ENCODE measurements at places on chromosomes 1 and 21.

GRCh38 chr1:109170035-109170764 lies 43.5 kb upstream of the SARS1 start:
- no peak for DNase-seq

DNA sequence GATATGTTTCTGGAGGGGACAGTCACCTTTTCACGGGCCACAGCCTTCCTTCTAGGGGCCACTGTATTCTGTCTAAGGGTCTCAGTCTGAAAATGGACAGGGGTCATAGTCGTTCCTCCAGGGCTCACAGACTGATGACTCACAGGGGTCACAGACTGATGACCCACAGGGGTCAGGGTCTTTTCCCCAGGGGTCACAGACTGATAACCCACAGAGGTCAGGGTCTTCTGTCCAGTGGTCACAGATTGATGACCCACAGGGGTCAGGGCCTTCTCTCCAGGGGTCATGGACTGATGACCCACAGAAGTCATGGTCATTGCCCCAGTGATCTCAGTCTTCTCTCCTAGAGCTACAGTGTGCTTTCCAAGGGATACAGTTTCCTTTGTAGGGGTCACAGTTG lies 12.8 kb downstream of the OVGP1 start:
- no peak for DNase-seq

DNA sequence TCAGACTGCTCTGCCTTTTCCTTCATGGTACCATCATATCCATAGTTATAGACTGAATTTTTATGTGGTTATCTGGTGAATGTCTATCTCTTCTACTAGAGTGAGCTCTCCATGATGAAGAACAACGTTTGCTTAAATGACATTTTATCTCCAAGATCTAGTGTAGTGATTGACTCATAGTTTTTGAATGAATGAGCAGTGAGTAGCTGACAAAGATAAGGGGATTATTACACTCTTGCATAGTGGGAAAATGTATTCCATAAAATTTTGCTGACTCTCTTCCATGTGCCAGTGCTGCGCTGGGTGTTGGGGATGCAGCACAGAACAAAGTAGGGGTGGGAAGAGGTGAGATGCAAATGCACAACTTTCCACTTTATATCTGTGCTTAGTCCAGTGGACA lies 147.7 kb downstream of the TGFB2 start:
- DNase-seq: no peak

DNA sequence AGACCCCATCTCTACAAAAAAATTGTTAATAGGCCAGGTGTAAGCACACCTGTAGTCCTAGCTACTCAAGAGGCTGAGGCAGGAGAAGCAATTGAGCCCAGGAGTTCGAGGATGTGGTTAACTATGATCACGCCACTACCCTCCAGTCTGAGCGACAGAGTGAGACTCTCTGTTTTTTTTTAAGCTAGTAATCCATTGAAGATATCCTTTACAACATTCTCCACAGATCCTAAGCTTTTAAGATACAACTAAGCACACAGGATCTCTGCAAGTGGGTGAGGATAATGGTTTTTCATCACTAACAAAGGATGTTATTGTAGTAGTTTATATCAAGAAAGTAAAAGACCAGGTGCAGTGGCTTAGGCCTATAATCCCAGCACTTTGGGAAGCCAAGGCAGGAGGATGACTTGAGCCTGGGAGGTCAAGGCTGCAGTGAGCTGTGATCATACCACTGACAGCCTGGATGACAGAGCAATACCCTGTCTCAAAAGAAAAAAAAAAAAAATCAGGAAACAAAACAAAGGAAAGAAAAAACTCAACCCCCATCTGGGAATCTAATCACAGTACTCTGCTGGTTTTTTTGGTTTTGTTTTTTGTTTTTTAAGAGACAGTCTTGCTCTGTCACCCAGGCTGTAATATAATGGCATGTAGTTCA lies 166.1 kb downstream of the RERE start:
- no peak for DNase-seq

DNA sequence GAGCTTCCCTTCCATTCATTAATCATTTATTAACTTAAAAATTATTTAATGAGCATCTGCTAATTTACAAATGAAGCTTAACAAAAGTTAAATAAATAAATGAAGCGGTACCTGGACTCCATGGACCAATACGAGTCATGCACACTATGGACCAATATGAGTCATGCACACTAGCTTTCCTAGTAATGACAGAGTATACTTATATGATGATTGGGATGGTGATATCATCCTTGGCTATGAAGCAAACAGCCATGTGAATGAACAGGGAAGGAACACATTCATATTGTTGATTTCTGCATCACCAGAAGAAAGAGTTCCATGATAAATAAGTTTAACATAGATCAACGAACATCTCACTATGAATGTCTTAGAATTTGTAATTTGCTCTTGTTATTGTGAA lies 109.9 kb downstream of the SPAG17 start:
- no peak for DNase-seq

- DNase-seq: no peak
Observed at GRCh38 chr1:9169601-9170137, 40.8 kb upstream of the GPR157 start.

DNA sequence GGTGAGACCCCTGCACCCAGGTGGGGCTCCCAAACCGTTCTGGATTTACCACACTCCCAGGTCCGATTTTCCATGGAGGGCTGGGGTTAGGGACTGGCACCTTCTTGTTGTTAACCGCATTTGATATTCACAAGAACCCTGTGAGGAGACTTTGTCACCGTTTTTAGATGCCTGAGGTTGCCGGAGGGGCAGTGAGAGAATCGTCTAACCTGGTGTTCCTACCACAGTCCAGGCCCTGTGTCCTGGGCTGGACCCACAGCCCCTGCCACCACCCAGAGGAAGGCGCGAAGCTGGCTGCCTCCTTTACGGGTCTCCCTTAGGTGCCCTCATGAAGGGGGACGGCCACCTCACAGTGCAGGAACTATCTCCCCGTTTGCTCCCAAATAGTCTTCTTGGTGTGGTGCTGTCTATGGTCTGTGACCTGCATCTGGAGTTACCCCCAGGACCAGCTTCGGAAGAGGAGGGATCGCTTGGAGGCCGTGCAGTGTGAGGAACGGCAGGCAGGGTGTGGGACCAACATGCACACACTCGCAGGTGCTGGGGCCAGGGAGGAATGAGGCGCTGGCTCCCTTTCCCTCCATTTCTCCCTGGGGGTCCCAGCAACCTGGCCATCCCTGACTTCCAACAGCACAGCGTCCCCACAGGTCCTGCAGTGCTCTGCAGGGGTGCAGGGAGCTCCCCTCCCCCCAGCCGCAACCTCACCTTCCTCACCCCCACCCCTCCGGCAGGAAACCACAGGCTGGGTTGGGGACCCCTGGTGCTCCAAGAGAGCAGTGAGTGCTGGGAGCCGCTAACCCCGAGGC lies 7.0 kb downstream of the SIM2 start:
- DNase-seq: no peak

GRCh38 chr1:81693316-81693715 lies 107.4 kb upstream of the ADGRL2 start:
- DNase-seq: no peak

GRCh38 chr1:94778808-94779207 lies 41.3 kb upstream of the SLC44A3 start:
- DNase-seq: no peak

- DNase-seq: no peak
Observed at GRCh38 chr21:25647647-25648046, 8.6 kb downstream of the JAM2 start.

GRCh38 chr21:41759926-41760325 lies 6.9 kb downstream of the RIPK4 start:
- DNase-seq: no peak

DNA sequence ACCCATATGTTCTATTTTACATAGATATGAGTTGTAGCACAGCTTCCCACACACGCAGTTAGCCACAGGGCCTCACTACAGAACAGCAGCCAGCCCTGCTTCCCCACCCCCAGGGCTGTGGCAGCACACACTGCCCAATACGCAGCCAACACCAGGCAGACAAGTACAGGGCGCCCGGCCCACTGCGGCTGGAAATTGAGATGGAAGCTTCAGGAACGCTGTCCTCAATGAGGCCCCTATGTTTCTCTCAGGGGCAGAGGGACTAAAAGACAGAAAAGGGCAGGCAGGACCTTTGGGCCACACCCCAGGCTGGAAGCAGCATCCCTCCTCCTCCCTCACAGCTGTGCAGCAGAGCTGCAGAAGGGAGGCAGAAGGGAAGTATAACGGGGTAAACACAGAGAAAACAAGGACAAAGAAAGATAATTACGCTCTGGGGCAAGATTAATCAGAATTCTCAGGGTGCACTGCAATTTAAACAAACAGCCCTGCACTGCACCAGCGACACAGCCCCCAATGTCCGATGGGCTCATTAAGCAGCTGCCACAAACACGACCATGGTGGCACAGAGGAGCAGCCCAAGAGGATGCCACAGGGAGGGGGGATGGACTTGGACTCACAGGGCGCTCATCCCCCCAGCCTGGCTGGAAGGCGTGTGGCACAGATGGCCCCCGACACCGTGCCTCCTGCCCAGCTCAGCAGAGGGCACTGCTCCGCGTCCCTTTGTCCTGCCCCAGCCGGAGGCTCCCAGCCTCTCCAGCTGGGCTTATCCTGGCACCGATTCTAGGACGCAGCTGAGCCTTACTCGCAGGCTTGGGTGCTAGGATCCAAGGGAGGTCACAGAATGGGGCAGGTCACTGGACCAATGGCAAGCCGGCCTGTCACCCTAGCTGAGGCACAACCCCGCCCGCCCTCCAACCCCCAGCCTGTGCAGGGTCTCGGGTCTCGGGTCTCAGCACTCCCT lies 14.2 kb downstream of the WDR4 start:
- no peak for DNase-seq

DNA sequence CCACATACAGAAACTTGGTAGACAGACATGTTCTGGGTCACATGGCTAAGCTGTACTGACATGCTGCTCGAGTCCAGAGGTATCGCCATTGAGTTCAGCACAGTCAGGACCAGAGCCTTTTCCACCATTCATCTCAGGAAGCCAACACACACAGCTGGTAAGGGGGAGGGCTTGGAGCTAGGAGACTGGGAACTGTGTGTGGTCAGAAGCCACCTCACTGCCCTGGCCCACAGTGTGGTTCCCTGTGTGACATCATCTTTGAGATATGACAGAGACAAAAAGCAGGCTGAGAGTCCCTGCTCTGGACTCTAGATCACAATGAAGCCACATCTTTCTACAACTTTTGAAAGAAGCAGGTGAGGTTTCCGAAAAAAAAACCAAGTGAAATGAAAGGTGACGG lies 107.2 kb downstream of the SIM2 start:
- DNase-seq: no peak

- DNase-seq: no peak
Observed at GRCh38 chr1:60386249-60386648, 312.7 kb upstream of the C1orf87 start.

All from NCI-H526 treated with DMSO at 0.1 percent for 48 hours (cell line).